Glutamatergic neuron (in vitro differentiated cells): ENCODE measurements at places on chromosomes 1 and 21.

GRCh38 chr1:55781944-55782482 is 566.8 kb upstream of the USP24 start:
- DNase-seq = no peak

DNA sequence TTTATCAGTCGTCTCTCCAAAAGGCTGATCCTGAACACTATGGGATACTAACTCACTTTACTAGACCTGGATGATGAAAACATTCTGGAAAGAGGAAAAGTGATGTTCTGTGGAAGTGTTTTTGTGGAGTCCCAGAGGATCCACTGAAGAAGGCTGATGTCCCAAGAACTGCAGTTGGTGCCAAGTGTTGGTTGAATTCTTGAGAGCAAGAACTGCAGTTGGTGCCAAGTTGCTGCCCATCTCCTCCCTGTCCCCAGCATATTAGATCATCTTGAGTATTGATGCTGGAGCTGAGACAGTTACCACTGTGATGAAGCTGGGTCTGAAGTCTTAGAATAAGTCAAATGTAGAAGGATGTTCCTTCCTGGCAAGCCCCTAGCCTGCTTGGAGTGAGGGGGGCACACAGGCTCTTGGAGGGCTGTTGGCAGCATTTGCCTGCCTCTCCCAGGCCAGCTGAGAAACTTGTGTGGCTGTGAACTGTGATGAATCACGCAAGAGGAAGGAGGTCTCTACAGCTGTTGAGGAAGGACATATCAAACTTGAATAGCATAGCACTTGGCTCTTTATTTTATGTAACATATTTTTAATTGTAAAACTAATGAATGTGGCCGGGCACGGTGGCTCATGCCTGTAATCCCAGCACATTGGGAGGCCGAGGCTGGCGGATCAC is 48.1 kb downstream of the DNAJC6 start:
- no peak for DNase-seq

- no peak for DNase-seq
Observed at GRCh38 chr1:39142401-39143060, 62.0 kb upstream of the MACF1 start.

DNA sequence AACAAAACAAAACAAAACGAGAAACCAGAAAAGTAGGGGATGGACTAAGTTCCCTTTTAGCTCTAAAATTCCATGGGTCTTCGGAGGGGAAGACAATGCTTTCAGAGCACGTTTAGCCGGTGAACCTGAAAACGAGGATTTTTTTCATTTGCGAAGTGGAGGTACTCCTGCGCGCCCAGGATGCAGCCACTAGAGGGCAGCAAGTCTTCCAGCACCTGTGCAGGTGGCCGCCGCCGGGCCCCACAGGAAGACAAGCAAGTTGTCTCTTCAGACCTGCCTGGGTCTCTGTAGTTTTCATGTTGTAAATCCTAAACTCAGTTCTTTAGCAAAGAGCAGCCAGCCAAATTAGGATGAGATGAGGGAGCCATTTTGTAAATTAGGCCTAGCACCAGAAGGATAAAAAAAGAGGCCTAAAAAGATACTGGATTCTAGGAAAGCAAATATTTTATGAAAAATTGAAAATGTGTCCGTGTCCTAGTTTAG is 17.7 kb upstream of the SNX27 start:
- DNase-seq = peak; percentile 76

DNA sequence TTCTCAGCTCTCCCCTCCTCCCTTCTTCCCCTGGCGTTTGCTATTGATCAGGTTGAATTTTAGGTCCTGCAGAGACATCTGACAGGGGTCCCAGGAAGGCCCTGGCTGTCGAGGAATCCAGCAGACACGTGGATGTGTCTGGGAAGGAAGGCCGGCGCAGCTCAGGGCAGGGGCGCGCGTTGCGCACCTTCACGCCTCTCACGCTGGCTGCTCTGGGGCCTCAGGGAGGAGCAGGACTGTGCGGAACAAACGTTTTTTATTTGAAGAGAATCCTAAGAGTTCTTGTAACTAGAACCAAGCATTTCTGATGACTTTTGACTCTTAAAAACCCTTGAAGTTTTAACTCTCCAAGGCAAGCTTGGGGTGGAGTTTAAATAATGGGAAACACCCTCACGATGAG is 54.2 kb downstream of the SLC37A1 start:
- no peak for DNase-seq

DNA sequence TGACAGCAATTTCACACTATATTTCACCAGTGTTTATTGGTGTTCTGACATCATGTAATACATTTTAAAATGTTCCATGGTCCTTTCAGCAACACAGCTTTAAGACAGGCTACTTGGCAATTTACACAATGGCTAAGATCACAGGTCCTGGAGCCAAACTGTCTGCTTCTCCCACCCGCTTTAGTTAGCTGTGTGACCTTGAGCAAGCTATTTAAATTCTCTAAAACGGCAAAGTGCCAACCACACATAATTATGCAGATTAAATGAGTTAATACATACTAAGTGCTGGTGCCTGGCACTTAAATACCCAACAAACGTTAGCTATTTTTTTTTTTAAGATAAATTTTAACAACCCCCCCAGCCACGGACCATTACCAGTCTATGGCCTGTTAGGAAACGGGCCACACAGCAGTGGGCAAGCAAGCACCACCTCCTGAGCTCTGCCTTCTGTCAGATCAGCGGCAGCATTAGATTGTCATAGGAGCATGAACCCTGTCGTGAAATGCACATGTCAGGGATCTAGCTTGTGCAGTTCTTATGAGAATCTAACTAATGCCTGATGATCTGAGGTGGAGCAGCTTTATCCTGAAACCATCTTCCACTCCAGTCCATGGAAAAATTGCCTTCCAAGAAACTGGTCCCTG is 26.9 kb downstream of the SOD1 start:
- DNase-seq = no peak

DNA sequence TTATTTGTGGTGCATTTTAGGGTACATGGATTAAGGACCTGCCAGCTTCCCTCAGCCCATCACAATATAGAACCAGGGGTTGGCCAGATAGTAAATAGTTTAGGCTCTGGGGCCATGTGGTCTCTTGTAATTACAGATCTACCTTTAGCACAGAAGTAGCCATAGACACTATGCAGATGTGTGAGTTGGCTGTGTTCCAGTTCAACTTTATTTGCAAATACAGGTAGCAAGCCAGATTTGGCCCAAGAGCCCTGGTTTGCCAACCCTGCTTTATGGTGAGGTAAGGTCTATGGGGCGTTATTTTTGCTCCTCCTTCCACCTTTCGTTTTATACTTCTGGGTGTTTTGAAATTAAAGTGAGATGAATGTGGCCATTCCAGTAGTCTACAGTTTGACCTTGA is 48.7 kb downstream of the MRPS6 start:
- DNase-seq = no peak

GRCh38 chr1:219329578-219329977 is 155.9 kb downstream of the LYPLAL1 start:
- no peak for DNase-seq

DNA sequence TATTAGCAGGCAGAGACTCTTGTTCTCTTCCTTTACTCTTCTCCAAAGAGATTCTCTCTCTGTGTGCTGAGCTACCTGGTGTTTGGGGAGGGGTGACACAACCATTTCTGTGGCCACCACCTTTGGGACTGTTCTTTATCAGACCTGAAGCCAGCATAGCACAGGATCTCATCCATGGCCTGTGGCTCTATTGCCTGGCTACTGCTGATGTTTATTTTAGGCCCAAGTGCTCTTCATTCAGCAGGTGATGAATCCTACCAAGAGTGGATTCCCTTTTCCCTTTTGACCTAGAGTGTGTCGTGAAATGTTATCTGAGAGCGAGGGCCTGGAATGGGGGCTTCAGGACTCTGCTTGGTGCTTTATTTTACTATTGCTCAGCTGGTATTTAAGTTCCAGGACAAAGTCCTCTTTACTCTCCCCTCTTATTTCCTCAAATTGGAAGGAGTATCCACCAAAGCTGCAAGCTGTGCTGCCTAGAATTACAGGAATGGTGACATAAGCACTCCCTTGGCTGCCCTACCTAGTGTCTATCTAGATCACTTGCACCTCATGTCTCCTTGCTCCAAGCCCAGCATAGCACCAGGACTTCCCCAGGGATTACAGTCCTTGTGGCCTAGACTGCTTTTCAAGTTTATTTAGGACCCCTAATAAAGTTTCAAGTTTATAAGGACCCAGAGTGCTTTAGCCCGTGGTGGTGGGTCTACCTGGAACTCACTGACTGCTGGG is 94.7 kb upstream of the GPR52 start:
- DNase-seq = no peak

GRCh38 chr1:152411134-152411533 is 2.9 kb downstream of the CRNN start:
- peak; percentile 28 for DNase-seq

DNA sequence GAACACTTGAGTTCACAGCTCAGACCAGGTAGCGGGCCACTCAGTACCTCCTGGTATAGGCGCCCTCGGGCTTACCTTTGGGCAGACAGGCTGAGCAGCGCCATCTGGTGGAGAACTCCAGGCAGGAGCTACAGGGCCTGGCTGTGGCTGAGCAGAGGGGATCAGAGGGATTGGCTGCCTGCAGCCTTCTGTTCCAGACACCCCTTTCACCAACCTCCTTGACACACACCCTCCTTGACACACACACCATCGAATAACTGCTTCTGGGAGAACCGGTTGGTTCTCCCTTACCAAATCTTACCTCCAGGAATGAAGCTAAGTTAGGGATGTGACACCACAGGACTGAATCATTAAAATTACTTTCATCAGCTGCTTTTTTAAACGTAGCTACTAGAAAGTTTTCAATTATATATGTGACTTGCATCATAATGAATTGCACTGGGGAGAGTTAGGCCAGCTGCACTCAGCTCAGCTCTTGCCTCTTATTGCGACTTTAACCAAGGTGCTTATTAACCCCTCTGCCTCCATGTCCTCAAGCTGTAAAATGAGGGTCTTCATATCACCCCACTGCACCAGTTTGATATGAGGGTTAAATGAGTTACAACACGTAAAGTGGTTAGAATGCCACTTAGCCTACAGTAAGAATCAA is 6.6 kb downstream of the LIN28A start:
- peak; percentile 89 for DNase-seq

GRCh38 chr21:41630249-41630648 is 122.3 kb upstream of the TMPRSS2 start:
- no peak for DNase-seq

- peak; percentile 92 for DNase-seq
Observed at GRCh38 chr1:151534662-151535278, 5.3 kb upstream of the TUFT1 start.

DNA sequence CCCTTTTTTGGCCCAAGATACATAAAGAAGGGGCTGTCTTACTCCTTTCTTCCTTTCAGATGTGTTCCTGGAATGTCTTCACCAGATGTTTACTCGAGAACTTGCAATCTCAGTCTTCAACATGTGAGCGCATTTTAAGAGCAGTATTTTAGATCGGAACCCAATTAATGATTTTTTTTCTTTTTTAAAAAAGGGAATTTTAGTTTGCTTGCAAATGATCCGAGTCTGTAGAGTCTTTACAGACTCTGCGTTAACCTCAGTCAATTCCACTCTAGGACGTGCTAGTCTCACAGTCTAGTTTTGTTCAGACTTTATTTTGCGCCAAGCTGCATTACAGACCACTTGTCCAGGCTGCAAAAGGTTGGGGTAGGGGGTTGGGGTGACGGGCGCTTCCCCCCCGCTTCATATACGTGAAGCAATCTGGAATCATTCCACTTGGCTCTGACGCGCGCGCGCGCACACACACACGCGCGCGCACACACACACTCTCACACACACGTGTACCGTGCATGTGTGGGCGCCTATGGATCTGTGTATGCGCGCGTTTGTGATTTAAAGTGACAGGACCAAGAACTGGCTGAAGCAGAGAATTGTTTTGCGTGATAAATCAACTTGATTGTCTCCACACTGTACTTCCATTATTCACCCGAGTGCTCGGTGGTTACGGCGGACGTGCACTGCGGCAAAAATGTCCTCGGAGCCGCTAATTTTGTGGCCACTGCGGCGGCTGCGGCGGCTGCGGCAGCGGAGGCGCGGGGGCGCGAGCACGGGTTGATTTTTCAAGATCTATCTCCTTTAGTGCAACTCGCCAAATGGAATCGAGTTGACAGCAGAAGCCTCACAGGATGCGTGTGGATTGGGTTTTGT is 25.6 kb upstream of the NFIA start:
- DNase-seq = peak; percentile 40

GRCh38 chr1:99623554-99623953 is 22.4 kb upstream of the PALMD start:
- no peak for DNase-seq

- DNase-seq = no peak
Observed at GRCh38 chr1:104868794-104869193, 1119.1 kb downstream of the AMY1C start.

GRCh38 chr1:174550296-174550695 is 102.5 kb downstream of the GPR52 start:
- no peak for DNase-seq

DNA sequence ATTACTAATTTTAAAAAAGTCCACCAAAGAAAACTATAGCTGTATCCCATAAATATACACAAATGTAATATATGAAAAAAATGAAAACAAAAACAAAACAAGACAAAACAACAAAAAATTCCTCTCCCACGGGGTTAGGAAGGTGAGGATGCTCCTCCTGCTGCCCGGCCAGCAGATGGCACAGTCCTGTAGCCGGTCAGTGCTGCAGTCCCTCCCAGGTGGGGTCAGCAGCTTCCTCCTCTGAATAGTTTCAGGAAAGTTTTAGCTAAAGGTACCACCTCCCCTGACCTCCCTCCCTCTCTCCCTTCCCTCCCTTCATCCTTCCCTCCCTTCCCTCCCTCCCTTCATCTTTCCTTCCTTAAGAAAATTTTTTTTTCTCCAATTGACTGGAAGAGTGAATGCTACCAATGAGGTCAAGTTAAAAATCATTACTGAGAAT is 67.8 kb upstream of the BCL10 start:
- DNase-seq = peak; percentile 20

- DNase-seq = no peak
Observed at GRCh38 chr1:30146448-30146847, 576.9 kb downstream of the MATN1 start.

DNA sequence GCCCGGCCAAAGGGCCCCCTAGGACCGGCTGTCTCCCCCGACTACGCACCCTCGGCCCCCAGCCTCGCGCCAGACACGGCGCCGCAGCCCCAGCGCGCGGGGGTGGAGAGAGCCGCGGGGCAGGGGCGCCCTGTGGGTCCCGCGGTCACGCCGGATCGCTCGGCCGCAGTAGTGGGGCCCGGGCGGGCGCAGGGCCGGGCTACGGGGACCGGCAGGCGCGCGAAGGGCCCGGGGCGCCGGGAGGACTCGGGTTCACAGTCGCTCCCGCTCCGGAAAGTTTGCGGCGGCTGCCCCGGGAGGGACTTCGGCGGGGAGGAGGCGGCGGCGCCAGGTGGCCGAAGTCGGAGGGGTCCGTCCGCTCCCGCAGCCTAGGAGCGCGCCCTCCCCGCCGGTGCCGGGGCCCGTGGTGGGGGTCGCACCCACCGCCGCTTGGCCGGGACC is 7.1 kb upstream of the ZNF669 start:
- DNase-seq = no peak
